T47D (cell line): ENCODE measurements at places on chromosomes 13 and 19.

DNA sequence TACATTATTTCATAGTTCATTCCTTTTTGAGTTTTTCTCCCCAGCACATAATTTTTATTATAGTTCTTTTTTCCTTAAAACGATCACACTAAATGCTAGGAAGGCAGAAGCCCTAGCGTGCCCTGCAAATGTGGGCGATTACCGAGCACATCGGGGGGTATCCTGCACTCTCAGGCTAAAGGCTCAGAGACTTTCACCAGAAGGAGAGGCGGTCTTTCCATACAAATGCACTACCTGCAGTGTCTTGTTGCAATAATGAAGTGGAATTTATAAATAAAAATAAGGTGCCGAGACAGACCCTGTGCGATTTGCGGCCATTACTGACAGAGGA lies 29.3 kb upstream of the SPACA7 start:
- DNase-seq = no peak

- DNase-seq = no peak
These were observed 932.5 kb upstream of the MIR17HG start for GRCh38 chr13:90414691-90415596.

- no peak for DNase-seq
These were observed 6.1 kb downstream of the SAFB start for GRCh38 chr19:5628919-5629481.

- peak; percentile 7 for DNase-seq
These were observed 87.9 kb downstream of the DIAPH3 start for GRCh38 chr13:60075850-60076249.

- no peak for DNase-seq
These were observed 447.4 kb downstream of the COG6 start for GRCh38 chr13:40102854-40103253.

GRCh38 chr19:4521170-4521887 lies 3.0 kb upstream of the PLIN4 start:
- no peak for DNase-seq

DNA sequence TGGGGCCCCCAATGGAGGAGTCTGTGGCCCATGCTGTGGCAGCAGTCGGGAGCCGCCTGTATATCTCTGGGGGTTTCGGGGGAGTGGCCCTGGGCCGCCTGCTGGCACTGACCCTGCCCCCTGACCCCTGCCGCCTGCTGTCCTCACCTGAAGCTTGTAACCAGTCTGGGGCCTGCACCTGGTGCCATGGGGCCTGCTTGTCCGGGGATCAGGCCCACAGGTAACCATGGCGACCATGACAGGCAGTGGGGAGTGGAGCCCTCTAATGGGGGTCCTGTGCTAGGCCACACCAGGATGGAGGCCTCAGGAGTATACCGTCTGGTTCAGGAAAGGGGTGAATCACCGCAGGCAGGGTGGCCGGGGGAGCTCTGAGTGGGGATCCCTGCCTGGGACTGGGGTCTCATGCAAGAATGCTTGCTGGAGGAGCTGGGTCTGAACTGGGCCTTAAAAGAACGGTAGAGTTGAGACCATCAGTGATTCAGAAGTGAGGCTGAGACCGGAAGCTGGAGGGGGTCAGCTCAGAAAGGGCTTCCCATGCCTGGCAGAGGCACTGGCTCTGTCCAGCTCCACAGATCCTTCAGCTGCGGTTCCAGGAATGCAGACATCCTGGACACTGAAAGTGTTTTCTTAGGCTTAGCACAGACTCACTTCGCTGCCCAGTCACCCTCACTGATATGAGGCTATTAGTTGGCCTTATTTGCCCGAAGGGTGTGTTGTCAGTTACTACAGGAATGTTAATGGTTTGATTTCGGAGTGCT lies 29.1 kb downstream of the CNFN start:
- DNase-seq = no peak

DNA sequence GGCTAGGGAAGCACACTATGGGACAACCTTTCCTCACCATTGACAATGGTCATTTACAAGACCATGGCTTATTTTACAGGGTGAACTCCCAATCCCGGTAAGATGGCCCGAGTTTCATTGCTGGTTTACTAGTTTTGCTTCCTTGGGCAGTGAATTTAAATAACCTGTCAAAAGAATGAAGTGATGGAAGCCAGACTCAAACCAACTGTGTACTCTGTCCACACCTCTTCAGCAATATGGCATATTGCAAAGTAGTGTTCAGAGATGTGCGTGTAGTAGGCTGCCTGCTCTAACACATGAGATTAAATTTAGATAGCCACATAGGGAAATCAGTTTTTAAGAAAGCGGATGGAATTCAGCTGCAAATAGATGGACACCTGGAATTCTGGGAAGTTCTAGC lies 58.4 kb upstream of the USPL1 start:
- DNase-seq = no peak

DNA sequence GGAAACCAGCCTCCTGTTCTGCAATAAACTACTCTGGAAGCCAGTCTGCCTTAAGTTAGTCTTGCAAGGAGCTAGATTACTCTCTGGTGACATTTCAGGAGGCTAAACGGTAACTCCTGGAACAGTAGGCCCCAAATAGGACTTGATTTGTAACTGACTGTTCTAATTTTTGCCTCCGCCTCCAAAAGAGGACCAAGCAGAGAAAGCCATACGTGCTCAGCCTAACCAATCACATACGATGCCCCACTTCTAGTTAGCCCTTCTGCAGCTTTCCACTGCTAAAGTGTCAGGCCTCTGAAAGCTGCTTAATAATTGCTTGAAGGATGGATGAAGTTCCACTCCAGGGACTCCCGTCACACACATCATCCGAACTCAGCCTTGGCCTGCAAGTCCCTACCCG lies 744 bp downstream of the ZNF805 start:
- DNase-seq = no peak

DNA sequence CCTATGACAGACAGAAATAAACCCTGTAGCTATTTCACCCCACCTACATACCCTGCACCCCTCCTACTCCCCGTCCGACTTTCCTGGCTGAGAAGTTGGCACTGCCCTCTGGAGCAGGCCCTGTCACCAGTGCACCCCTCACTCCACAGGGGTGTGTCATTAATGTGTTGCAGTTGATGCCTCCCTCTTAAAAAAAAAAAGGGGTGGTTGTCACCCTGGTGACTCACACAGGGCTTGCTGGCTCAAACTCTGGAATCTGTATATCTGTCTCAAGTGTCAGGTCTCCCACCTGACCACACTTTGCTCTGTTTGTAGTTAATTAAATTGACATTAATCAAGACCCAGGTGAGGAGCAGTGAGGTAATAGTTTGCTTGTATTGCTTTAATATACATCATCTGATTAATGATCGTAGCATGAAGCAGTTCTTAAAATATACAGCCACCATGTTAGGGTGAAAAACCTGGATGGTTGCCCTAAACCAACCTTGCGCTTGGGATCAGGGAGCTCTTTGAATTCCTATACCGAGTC lies 2.0 kb upstream of the GATAD2A start:
- DNase-seq = no peak

- no peak for DNase-seq
These were observed 10.5 kb downstream of the KLHL26 start for GRCh38 chr19:18647371-18647767.

DNA sequence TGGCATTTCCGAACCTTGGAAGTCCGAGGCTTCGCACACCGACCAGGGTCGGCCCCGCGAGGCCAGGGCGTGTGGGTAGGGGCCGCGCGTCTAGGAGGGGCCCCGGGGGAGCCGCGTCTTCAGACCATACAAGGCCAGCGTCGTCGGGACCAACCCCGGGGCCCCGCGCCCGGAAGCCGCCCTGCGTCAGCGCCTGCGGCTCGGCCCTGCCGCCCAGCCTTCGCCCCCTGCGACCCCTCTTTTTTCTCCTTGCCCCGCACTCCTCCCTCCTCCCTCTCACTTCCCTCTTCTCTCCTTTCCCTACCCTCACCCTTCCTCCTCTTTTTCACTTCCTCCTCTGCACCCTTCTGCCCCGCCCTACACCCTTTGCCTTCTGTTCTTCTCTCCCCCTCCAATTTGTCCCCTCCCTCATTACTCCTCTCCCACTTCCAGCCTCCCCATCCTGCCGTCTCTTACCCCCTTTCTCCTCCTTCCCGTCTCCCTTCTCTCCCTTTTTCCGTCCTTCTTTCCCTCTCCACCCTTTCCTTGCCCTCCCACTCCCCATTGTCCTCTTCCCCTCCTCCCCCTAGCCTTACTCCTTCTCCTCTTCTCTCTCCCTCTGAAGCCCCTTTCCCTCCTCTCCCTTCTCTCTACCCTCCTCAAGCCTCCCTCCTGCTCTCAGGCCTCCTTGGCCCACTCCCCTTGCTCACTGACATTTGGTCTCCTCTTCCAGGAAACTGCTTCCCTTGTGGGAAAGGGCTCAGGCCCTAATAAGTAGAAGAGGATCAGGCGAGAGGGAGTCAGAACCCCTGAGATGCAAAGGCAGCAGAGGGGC lies 2.2 kb upstream of the PLEKHG2 start:
- no peak for DNase-seq

- no peak for DNase-seq
These were observed 129.3 kb upstream of the SERP2 start for GRCh38 chr13:44244288-44244687.

GRCh38 chr13:43150369-43151207 lies 127.2 kb downstream of the DNAJC15 start:
- no peak for DNase-seq

DNA sequence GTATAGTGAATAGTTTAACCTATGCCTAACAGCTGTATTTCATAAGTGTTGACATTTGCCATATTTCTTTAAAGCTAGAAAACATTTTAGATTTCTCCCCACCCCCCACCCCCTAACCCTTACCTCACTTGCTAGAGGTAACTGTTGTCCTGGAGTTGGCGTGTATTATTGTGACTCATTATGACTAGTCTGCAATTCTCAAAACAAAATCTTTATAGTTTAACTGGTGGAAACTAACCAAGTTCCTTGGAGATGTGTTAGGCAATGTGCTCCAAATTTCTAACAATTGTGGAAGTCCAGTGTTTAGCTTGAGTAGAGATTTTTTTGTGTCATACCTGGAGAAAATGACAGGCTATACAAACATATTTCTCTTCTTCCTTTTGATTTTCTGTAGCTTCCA lies 38.0 kb downstream of the KCTD4 start:
- DNase-seq = no peak

- no peak for DNase-seq
These were observed 711 bp upstream of the FOSB start for GRCh38 chr19:45467115-45467455.

DNA sequence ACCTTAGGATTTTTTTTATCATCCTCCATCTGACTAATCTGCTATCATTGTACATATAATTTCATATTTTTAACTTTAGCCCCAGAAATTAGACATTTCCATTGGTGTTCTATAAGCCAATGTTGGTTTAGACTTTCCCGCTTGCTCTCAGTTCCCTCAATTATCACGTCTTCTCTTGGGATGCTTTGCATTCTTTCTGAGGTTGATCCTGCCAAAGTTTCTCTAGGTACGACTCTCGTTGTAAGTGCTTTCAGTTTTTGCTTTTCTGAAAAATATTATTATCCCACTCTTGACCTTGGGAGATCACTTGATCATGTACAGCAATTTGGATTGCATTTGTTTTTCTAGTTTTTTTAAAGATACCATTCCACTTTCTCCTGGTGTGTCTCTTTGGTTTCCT lies 270.2 kb downstream of the IRS2 start:
- DNase-seq = no peak

DNA sequence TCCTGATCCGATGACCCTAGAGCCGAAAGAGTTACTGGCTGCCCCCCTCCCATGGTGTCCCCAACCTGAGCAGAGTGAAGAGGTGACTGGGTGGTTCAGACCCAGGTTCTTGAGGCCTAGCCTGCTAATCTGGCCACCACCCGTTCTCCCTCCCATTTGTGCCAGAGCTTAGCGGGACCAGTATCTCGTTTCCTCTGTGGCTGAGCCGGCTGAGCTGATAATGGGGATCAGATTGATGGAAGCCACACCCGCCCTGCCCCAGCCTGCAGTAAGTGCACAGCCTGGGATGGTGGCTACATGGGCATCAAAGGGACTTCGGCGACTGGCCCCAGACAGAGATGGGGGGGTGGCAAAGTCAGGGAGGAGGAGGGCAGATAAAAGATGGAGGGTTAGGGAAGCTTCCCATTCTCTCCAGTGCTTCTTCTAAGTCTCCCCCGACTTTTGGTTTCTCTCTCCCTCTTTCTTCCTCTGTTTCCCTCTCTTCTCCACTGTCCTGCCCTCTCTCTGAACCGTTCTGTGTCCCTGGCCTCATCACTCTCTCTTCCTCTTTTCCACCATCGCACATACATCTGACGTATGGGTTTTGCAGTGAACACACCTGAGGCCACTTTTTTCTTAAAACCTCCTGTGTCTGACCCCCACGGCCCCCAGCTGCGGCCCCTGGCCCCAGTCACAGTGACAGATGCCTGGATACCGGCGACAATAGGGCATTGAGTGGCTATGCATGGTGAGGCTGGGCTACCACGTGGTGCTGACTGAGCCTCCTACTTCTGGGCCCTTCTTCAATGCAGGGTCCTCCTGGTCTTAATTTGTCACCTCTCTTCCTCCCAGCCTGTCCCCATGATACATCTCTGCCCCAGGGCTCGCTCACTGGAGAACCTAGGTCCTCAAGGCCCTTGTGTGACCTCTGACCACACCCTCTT lies 2.4 kb downstream of the ELAVL3 start:
- no peak for DNase-seq

- no peak for DNase-seq
These were observed 2.0 kb upstream of the GPR32 start for GRCh38 chr19:50768277-50768676.

DNA sequence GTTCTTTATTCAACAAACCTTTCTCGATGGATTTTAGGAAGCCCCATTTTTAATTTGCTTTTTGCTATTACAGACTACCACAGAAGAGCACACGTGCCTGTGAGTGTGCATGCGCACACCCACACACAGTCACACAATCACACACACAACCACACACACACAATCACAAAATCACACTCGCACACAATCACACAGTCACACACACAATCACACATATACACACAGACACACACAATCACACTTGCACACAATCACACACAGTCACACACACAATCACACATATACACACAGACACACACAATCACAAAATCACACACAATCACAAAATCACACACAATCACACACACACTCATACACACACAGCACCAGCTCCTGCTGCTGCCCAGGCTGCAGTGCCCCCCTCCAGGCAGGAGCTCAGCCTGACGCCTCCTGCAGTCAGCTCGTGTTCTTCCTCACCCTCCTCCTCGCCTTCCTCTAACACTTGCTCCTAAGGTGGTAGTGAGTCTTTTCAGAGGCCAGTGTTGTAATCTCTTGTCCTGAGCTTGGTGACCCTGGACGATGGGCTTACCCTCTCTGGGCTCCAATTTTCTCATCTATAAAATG lies 125.0 kb upstream of the SOX1 start:
- DNase-seq = no peak

DNA sequence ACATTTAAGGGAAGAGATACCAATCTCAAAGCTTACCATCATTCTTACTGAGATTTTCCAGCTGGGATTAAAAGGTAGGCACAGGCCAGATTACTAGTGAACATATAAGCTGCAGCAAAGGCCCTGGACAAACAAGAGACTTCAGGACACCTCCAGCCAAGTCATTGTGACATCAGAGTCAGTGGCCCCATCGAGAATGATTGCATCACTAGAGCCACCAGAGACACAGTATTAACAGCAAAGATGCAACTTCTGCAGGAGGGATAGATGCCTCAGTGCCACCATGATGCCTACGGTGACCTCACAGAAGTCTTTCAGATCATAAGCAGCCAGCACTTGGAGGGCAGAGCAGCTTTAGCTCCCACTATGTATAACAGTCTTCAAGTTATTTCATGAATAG lies 8.6 kb downstream of the RUBCNL start:
- DNase-seq = no peak
